Stimulated activated effector memory CD8-positive, alpha-beta T cell treated with anti-CD3 and anti-CD28 coated beads, Interleukin-12 subunit alpha, Interleukin-12 subunit beta, amount 100 ng/mL, for 72 hours (primary cell): ENCODE measurements at places on chromosomes 7 and 10.

- DNase-seq, result no peak
These were observed 35.6 kb downstream of the MKX start for GRCh38 chr10:27710014-27710413.

- no peak for DNase-seq
These were observed 33.7 kb upstream of the CSTF2T start for GRCh38 chr10:51733057-51733456.

DNA sequence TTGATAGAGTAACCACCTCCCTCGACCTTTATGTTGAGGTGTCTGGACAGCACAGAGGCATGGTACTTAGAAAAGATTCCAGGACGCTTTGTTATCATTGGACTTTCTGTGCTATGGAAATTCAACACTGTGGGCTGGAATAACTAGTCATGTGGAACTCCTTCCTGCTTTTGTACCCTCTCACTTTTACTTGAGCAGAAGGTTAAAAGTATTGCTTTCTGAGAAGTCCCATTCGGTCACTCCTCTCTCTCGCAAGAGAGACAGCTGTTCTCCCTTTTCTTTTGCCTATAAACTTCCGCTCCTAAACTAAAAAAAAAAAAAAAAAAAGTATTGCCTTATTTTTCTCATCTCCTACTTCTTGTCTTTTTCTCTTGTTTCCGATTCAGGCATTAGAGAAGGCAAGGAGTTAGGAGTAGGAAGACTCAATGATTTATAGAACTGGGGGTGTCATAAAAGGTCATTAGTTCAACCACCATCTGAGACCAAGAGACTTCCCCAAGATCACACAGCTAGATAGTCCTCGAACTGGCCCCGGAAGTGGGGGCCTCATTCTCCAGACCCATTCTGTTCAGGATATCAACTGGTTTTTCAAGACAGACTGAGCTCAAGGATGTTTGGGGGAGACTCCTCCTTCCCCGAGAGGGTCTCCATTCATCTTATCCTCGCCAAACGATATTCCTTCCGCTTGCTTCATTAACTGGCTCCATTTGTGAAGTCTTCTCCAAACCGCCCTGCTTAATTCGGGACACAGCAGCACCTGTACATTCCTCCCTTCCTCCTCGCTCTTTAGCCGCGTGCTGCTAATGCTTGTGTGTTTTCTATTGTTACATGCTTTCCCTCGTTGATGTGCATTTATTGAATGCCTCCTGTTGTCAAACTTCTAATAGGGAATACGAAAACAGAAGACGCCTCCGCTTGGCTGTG, 995 bp upstream of the INPP5F start:
- no peak for DNase-seq

DNA sequence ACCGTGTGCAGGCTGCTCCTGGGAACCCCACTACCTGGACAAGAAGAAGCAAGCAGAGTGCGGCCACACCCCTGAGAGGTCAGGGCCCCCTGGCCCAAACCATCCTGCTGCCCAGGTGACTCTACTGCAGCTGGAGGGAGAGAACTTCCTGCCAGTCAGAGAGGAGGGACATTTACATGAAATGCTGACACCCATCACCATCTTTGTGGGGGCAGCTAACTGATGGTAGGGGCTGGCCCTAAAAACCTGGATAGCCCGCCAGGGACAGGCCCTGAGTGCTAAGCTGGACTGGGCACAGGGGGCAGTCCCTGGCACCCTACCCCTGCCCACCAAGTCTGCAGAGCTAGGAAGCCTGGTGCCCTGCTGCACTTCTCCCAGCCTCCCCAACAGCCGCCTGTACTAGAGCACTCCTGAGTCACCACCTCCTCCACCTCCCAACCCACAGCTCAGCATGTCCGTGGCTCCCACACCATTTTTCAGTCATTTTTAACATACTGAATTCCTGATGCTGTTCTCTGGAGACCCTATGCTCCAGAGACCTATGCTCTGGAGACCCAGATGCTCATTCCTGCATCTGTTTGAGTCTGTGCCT, 27.5 kb downstream of the DPCD start:
- no peak for DNase-seq

DNA sequence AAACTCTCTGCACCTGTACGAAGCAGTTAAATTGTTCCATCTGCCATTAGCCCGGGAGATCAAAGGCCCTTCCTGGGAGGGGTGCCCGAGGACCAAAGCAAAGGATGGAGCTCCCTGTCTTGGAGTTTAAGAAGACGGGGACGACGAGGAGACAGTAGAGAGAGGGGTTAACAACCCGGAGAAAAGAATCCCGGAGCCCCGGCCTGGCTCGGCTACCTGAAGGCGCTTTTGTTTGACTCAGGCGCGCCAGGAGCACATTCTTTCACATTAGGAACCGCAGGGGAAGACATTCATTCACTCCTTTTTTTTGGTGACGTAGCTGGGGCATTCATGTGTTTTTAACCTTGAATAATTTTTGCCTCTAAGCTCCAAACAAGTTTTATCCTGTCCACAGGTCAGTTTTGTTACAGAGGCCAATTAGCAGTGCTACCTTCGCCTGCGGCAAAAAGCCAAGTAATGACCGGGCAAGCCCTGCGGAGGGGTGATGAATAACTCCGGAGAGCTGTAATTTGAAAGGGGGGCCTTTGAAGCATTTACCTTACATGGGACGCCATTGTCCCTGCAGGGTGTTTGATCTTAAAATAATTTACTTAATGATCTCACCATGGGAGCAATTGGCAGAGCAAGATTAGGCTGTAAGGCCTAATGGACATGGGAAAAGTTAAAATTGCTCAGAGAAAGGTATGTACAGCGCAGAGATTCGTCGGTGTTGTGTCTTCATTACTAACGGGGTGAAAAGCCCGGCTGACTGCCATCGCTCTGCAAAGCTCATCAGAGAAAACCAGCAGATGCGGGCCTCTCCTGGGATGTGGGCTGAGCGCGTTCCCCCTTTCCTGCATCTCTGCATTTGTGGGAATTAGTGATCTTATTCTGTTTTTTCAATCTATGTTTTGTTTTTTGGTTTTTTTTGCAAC, 258.0 kb upstream of the SP4 start:
- no peak for DNase-seq

DNA sequence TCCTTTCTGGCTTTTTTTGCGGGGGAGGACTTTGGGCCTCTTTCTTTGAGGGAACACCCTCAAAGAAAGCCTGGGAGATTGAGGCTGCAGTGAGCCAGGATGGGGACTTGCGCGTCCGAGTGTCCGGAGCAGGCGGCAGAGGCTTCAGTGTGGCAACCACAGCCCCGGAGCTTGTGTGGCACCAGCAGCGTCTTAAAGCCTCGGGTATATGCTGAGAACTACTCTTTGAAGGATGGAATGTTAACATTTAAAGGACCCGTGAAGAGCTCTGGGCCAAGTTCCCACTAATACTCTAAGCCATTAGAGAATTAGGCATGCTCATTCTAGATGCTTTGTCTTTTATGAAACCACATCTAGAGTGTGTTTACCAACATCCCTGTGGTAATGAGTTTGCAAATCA, 168.2 kb downstream of the SEPTIN7 start:
- DNase-seq, result no peak

DNA sequence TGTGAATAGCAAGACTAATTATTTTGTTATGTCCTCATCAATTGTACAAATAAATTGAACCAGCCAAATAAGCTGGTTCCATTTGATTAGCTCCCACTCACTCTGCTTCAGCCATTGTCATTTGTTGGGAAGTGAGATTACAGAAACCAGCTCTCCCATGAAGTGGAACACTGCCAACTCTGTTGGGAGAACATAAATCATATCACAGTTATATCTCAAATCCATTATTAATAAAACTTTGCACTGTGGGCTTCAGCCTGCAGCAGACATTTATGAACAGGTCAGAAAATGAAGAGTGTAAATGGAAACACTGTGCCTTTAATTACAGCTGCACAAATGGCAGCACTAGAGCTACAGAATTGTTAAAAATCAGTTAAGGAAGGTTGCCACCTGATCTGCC, 46.7 kb upstream of the TEX47 start:
- DNase-seq, result no peak

DNA sequence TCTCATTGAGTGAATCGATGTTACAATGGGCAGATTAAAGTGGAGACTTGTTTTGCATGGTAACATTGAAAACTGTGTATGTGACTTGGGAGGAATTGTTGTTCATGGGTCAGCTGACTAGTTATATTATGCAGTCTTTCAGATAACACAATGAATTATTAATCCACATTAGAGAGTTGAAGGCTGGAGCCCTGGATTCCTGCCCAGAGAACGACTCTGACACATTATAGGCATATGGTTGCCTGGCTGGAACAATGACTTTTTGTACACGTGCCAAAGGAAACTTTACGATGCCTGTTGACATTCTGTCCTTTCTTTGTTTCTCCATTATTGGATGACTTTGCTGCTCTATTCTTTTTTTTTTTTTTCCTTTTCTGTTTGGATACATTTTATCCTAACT, 52.3 kb upstream of the TMEM229A start:
- no peak for DNase-seq

GRCh38 chr10:12041766-12042408, 722 bp downstream of the UPF2 start:
- DNase-seq, result peak; percentile 10

DNA sequence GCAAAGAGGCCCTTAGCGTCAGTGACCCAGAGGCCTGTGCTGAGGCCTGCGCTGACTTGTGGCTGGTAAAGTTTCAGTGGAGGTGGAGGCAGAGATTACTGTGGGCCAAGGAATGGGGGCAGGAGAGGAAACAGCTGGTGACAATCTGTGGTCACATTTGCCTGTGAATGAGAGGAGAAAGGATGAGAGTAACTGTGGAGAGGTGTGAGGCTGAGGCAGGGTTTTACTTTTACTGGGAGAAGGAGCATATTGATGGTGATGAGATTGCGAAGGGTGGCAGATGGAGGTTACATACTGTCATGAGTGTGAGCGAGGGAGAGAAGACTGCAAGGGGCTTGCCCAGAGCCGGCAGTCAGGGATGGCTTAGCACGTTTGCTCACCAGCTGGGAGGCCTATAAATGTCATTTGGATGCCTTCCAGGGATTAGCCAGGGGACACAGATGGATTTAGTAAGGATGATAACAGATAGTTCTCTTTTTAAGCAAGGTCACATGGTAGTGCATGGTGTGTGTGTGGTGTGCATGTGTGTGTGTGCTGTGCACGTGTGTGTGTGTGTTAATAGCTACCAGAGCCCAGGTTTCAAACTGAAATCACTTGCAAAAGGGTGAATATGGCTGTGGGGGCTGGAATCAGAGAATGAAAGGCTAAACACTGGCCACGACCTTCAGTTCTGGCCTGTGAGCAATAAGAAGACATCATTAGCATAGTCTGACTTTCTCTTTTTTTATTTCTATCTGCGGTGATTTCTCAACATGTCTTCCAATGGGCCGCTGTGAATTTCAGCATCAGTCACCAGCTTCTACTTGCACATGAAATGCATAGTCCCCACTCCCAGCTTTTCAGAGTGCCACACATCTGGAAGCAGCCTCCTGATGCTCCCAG, 291.5 kb upstream of the ZNF32 start:
- DNase-seq, result no peak

DNA sequence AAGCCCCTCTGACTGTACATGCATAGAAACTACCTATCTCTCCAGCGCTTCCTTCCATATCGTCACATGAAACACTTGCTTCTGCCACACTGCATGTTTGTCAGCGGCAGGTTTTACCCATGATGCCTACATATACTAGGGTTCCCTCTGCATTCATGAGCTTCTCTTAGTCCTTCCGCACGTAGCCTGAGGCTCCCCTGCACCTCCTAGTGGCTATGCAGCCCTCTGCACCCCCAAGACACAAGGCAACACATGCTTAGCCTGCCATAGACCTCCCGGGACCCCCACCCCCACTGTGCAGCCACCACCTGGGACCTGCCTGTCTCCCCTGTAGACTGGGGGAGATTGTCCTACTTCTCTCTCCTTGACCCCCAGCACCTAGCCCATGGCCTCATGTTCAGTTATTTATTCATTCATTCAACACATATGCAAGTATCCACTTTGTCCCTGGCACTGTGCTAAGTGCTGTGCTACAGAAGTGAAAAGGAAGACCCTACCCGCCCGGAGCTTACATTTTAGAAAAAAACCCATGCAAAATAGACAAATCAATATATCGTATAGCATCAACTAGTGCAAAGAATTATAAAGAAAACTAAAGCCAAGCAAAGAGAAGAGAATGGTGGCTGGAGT, 23.5 kb downstream of the TMEM273 start:
- DNase-seq, result no peak

DNA sequence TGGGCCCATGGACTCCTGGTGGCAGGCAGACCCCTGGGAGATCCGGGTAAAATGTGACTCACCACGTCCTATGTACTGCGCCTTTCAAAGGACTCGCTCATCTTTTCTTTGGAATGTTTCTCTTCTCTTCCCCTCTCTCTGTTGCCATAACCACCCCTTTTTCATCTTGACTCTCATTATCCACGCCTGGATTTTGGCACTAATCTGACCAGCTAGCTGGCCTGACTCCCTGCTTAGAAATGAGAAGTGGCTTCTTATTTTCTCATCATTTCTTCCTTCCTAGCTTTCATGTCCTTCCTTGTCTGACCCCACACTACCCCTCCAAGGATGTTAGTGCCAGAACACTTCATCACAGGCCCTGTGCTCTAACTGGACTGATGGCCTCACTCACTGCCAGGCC, 98.0 kb upstream of the FAM171A1 start:
- DNase-seq, result no peak

GRCh38 chr7:101017064-101017777, 2.7 kb upstream of the MUC17 start:
- peak; percentile 58 for DNase-seq

- DNase-seq, result no peak
These were observed 48.6 kb downstream of the CUL2 start for GRCh38 chr10:35041502-35041879.

DNA sequence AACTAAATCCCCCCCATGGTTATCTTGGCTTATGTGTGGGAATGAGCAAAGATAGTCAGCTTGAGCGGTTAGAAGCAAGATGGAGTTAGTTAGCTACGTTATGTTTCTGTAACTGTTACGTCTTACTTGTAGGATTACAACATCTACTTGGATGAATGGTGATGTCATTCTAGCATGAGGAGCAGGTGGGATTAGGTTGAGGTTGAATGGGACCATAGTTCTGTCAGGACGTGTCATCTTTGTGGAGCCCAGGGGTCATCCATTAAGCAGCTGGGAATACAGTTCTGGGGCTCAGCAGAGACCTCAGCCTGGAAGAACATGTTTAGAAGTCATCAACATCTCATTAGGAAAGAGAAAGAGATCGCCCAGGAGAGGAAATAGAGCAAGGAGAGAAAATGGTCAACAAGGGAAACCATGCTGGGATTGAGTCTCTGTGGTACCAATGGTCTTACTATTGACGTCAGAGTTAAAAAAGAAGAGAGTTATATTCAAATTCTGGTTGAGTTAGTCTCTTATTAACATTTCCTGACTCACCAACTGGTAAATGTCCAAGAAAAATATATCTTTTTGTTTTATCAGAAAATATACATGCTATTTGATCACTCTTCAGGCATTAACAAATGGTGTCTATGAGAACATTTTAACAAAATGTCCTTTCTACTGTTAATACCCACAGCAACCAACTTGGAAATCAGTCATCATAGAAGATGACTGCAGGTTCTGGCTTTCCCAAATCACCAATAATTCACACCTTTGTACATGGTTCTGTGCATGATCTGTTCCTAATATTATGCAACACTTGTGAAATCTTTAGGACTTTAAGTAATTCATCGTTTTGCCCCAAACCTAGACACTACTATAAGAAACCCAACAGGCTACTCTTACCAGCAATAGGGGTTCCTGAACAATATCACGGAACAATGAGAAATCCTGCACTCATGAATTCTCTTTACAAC, 96.9 kb downstream of the KIAA1217 start:
- DNase-seq, result no peak
